ENCODE measurements at places on chromosomes 12 and 14. TPM values are rescaled to one million over a fixed set of nuclear protein-coding genes. Genes with fewer than 3 reads are reported as not detected.

GRCh38 chr12:124371366-124371765, 76.5 kb downstream of the RFLNA start:
- H3K36me3 ChIP-seq, result peaks cover 36% of the 10 kb centered on the region
- no peaks in the 10 kb centered on the region for H3K27me3 ChIP-seq
- no peak overlapping the region for H3K27ac ChIP-seq
- peaks cover 36% of the 10 kb centered on the region for H3K4me1 ChIP-seq

DNA sequence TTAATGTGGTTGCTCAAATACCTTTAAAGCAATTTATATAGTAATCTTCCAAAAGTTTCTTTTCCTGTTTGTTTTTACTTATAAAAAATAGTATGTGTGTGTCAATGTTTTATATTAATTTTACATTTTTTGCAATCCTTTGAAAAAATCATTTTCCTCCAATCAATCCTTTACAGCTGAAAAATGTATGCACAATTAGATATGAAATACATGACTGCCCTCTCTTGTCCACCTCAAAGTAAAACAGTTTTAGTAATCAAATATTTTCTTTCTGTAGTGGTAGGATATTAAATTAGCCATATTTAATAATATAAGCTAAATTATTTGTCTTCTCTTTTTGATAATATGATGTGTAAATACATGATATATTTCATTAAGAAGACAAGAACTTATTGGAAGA, 269.9 kb downstream of the ADAMTS20 start:
- no peak overlapping the region for H3K4me3 ChIP-seq
- H3K27ac ChIP-seq, result no peak overlapping the region
- no peak for DNase-seq
- no peaks in the 10 kb centered on the region for H3K27me3 ChIP-seq

GRCh38 chr12:31780096-31780495, 51.3 kb upstream of the AMN1 start:
- no peak for DNase-seq
- H3K27ac ChIP-seq, result no peak overlapping the region
- H3K4me1 ChIP-seq, result no peaks in the 10 kb centered on the region
- H3K27me3 ChIP-seq, result no peaks in the 10 kb centered on the region
- no peak overlapping the region for H3K4me3 ChIP-seq
- H3K36me3 ChIP-seq, result no peaks in the 10 kb centered on the region

- no peak for DNase-seq
- H3K4me3 ChIP-seq, result no peak overlapping the region
- no peaks in the 10 kb centered on the region for H3K4me1 ChIP-seq
- H3K36me3 ChIP-seq, result no peaks in the 10 kb centered on the region
- H3K27ac ChIP-seq, result no peak overlapping the region
- H3K27me3 ChIP-seq, result no peaks in the 10 kb centered on the region
Observed at GRCh38 chr14:20606190-20606901, 15.2 kb upstream of the RNASE12 start.

DNA sequence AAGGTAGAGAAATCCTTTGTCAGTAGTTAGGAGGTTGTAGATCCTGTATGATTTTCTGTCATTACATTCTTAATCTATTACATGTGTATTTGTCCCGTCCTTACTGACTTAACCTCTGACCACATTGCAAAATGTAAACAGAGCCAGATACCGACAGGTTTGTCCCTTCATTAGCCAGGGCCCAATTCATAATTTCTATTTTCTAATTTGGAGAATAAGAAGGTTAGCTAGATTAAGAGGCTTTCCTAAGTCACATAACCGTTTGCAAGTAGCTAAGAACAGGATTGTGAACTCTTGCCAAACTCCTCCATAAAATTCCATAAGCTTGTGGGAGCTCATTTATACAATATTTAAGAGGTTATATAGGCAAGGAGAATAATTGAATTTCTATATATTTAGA, 352.6 kb downstream of the RAD51B start:
- H3K27me3 ChIP-seq, result no peaks in the 10 kb centered on the region
- H3K4me1 ChIP-seq, result peaks cover 54% of the 10 kb centered on the region
- no peak for DNase-seq
- H3K27ac ChIP-seq, result peak overlapping the region; percentile 53
- H3K4me3 ChIP-seq, result no peak overlapping the region

AGAP2 gene
- total RNA-seq, result 0.79 TPM

PROX2 gene
- total RNA-seq, result not detected

TPPP2 gene
- total RNA-seq, result not detected

DNA sequence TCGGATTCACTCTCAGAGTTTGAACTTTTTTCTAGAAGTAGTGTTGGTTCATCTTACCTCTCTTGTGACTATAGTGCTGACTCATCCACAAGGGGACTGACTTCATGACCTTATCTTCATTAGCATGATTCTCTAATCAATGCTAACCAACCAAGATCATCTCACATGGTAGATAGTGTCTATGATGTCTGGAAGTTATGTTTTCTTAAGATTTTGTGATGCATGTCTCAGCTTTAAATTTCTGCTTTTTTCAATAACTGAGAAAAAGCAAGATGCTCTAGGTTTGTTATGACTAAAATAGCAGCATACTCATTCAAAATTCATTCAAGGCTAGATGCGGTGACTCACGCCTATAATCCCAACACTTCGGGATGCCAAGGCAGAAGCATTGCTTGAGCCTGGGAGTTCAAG, 12.3 kb upstream of the SLC35E3 start:
- no peaks in the 10 kb centered on the region for H3K4me1 ChIP-seq
- no peak overlapping the region for H3K27ac ChIP-seq
- no peaks in the 10 kb centered on the region for H3K27me3 ChIP-seq
- no peak for DNase-seq

KRT3 gene
- total RNA-seq, result not detected

CFL2 gene
- 11.8 TPM for total RNA-seq

- DNase-seq, result peak; percentile 85
- H3K27me3 ChIP-seq, result no peaks in the 10 kb centered on the region
- H3K4me1 ChIP-seq, result peaks cover 30% of the 10 kb centered on the region
- H3K27ac ChIP-seq, result peak within 1 kb of the TSS; percentile 98
- H3K4me3 ChIP-seq, result peak within 1 kb of the TSS; percentile 90
- no peaks in the 10 kb centered on the region for H3K36me3 ChIP-seq
Observed at GRCh38 chr12:70242695-70243509, at the start of gene CNOT2. Gene CNOT2 (plus strand): TSS chr12:70243433. CDS start chr12:70278227, 34,794 bp downstream.

TTC9 gene
- total RNA-seq, result 0.98 TPM

- no peak overlapping the region for H3K4me3 ChIP-seq
- H3K27me3 ChIP-seq, result no peaks in the 10 kb centered on the region
- H3K4me1 ChIP-seq, result no peaks in the 10 kb centered on the region
Observed at GRCh38 chr12:22658214-22658613, 33.2 kb downstream of the ETNK1 start.

GRCh38 chr12:38556647-38557046, 240.1 kb downstream of the ALG10B start:
- DNase-seq, result no peak
- no peaks in the 10 kb centered on the region for H3K27me3 ChIP-seq
- H3K36me3 ChIP-seq, result no peaks in the 10 kb centered on the region
- no peaks in the 10 kb centered on the region for H3K4me1 ChIP-seq
- no peak overlapping the region for H3K4me3 ChIP-seq

OR4K2 gene
- not detected for total RNA-seq

DNA sequence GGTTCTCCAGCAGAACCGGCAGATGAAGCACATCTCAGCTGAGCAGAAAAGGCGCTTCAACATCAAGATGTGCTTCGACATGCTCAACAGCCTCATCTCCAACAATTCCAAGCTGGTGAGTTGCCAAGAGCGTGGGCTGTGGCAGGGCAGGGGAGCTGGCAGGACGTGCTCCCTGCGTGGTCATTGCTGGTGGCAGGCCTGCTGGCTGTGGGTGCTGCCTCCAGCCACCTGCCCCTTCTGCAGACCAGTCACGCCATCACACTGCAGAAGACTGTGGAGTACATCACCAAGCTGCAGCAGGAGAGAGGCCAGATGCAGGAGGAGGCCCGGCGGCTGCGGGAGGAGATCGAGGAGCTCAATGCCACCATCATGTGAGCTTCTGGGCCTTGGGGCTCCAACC, 35.8 kb downstream of the IL31 start:
- H3K27me3 ChIP-seq, result no peaks in the 10 kb centered on the region
- H3K4me3 ChIP-seq, result no peak overlapping the region
- no peak overlapping the region for H3K27ac ChIP-seq

DNA sequence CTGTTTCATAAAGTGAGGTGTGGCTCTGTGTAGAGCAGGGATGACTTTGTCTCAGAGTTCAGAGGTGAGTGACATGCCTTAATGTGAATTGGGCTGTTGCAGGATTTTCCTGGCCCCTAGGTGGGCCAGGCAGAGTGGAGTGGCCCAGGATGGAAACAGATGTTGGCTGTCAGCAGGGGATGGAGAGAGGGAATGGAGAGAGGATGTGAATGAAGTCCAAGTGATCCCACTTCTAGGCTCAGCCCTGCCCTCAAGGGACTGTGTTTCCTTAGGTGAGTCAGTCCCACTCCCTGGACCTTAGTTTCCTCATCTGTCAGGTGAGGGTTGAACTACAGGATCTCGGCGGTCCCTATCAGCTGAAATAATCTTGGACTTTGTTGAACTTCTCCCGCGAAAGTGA, 7.5 kb downstream of the GALNT16 start:
- DNase-seq, result no peak
- no peaks in the 10 kb centered on the region for H3K27me3 ChIP-seq
- no peaks in the 10 kb centered on the region for H3K36me3 ChIP-seq
- H3K4me3 ChIP-seq, result no peak overlapping the region
- H3K4me1 ChIP-seq, result no peaks in the 10 kb centered on the region

FKBP11 gene
- total RNA-seq, result 77.8 TPM

DNA sequence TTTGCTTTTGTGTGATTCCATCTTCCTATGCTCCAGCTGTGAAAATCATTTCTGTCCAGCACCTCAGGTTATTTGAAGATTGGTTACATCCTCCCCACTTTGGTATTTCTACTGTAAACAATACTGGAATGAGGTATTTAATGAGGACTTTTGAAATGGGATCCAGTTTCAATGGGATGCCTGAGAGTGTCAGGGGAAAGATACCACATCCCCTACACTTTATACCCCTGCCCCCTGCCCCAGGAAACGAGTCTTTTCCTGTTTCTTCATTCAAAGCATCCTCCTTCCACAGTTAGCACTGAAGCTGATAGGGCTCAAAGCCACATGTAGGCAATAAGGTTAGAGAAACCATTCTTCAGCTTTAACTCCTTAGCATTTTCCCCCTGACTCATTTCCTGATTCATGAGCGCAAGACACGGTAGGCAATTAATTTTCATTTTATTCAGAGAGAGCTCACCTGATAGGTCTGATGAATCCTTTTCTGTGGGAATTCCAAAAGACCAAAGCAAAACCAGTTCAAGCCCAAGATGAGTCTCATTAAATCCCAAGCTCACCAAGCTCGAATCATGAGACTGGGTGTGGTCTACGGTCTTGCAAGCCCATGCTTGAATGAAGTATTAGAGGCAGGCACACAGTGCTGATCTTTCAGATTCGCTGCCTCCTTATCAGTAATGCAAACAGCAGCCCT, 143.6 kb upstream of the CRY1 start:
- DNase-seq, result no peak
- no peak overlapping the region for H3K4me3 ChIP-seq
- H3K36me3 ChIP-seq, result no peaks in the 10 kb centered on the region
- H3K27ac ChIP-seq, result no peak overlapping the region

GRCh38 chr12:115542656-115543055, 734.8 kb downstream of the MED13L start:
- H3K27ac ChIP-seq, result no peak overlapping the region
- H3K27me3 ChIP-seq, result no peaks in the 10 kb centered on the region
- H3K36me3 ChIP-seq, result no peaks in the 10 kb centered on the region
- DNase-seq, result no peak

GRCh38 chr12:32773691-32774090, 18.0 kb upstream of the YARS2 start:
- H3K4me3 ChIP-seq, result no peak overlapping the region
- H3K36me3 ChIP-seq, result no peaks in the 10 kb centered on the region
- no peak overlapping the region for H3K27ac ChIP-seq

SLC25A21 gene
- total RNA-seq, result 0.75 TPM

DNA sequence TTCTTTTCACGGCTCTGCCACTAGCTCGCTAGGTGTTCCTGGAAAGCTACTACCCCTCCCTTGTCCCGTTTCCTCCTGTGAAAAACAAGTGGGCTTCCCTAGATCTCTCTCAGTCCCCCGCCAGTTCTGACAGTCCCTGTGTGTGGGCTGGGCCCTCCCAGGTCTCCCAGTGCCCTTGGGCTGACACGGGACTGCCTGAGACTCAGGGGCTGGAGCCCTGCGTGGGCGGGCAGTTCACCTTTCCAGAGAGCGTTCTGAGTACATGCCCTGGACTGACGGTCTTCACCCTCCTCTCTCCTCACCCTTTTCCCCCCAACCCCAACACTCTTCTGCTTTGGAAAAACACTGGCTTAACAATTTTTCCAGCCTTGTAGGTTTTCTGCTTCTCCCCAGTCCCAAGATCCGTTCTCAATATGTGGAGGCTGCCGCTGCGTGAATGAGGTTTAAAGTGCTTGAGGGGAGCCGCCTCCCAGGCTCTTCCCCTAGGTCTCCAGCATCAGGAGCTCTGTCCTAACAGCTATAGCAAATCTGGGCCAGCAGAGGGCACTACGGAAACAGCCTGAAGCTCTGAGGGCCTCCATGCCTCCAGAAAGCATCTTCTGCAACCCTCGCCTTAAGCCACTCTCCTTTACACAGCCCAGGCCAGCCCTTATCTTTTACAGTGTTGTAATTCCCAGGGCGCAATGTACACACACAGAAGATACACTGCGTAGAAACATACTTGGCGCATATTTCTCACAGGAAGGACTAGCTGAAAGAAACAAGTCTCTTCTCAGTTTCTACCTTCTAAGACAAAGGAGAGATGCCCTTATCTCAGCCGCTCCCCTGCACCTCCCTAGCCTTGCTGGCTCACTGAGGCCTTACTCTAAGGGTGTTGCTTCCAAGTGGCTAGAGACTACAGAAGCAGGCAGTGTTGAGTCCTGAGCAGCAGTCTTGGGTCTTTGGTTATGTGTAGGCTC, 10.4 kb upstream of the DCD start:
- no peaks in the 10 kb centered on the region for H3K4me1 ChIP-seq
- no peak overlapping the region for H3K27ac ChIP-seq
- DNase-seq, result peak; percentile 57
- no peak overlapping the region for H3K4me3 ChIP-seq
